ENCODE measurements at places on chromosomes 16 and 17.

DNA sequence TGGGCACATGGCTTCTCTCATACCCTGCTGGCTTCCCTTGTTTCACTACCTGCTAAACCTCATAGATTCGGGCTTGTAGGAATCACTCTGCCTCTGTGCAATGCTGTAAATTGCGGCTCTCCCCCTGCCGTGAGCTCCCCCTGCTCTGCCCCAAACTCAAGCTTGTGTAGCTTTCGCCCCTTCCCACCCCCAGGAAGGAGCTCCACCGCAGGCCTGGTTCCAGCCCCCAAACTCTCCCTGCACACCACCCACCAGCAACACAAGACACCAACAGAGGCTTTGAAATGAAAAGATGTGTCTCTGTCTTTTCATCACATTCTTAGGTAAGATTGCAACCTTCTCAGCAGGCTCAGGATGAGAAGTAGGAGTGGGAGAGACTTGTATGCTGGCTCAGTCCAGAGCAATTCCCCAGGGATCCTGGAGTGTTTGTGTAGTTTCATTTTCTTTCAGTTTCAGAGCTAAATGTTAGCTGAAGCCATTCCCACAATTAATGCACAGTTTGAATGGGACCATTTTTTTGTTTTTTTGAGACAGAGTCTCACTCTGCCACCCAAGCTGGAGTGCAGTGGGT lies 14.2 kb downstream of the CX3CL1 start:
- no peak for DNase-seq

DNA sequence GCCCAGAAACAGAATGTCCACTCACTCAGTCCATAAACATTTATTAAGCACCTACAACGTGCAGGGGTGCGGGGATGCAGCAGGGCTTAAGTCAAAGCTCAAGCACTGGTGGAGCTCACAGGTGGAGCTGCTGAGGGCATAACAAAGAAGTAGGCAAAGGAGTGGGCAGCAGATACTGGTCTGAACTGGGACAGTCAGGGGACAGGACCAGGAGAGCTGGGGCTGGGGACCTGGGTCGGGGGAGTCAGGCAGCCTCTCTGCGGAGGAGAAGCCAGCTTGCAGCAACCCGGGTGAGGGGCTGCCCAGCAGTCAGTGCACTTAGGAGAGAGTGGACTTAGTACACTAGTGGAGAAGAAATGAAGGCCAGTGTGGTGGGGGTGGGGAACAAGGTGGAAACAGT lies 10.0 kb upstream of the TNFRSF13B start:
- no peak for DNase-seq

DNA sequence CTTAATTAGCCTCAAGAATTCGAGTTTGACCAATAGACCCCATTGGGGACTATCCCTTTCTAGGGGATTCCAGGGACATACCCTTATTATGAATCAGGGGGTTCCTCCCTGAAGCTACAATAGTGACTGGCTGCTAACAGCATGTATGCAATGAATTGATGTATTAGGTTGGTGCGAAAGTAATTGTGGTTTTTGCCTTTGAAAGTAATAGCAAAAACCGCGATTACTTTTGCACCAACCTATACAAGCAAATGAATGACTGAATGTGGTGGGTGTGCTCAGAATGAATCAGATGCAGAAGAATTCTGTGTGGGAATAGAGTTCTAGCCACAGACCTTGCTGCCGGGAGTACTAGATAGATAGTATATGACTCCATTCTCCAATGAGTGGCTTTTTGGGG lies 76.7 kb downstream of the HLF start:
- no peak for DNase-seq

DNA sequence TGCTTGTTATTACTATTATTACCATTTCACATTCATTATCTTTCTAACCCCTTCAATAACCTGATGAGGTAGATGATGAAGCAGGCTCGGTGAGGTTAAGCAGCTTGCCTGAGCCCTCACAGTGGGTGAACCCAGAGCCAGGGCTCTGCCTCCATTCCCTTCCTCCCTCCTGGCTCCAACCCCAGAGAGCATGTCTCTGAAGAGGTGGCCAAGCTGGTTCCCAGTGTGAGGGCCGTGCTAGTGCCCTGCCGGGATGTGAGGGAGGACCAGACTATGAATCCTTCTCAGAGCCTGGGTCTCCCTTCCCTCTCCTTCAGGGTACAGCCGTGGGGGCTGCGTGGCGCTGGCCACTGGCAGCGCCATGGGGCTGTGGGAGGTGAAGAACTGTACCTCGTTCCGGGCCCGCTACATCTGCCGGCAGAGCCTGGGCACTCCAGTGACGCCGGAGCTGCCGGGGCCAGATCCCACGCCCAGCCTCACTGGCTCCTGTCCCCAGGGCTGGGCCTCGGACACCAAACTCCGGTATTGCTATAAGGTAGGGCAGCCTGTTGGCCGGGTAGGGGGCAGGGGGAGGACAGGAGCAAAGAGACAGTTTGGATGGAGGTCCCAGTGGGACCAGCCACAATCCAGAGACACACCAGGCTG lies 49.6 kb downstream of the MRC2 start:
- DNase-seq: no peak

GRCh38 chr16:67023689-67024088 lies 5.3 kb upstream of the CBFB start:
- DNase-seq: no peak

DNA sequence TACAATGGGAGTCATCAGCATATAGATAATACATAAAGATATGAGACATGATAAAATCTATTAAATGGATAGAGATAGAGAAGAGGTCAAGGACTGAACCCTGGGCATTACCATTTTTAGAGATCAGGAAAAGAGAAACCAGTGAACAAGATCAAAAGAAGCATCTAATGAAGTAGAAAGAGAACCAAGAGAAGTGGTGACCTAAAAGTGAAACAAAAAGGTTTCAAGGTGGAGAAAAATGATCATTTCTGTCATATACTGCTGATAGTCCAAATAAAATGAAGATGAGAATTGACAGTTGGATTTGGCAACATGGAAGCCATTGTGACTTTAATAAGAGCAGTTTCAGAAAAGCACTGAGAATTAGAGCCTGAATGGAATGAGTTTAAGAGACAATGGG lies 165.1 kb downstream of the PPM1E start:
- no peak for DNase-seq

GRCh38 chr17:72702998-72703397 lies 389.5 kb downstream of the SLC39A11 start:
- peak; percentile 49 for DNase-seq

- DNase-seq: no peak
These were observed 47.7 kb upstream of the ULK2 start for GRCh38 chr17:19915245-19915978.

DNA sequence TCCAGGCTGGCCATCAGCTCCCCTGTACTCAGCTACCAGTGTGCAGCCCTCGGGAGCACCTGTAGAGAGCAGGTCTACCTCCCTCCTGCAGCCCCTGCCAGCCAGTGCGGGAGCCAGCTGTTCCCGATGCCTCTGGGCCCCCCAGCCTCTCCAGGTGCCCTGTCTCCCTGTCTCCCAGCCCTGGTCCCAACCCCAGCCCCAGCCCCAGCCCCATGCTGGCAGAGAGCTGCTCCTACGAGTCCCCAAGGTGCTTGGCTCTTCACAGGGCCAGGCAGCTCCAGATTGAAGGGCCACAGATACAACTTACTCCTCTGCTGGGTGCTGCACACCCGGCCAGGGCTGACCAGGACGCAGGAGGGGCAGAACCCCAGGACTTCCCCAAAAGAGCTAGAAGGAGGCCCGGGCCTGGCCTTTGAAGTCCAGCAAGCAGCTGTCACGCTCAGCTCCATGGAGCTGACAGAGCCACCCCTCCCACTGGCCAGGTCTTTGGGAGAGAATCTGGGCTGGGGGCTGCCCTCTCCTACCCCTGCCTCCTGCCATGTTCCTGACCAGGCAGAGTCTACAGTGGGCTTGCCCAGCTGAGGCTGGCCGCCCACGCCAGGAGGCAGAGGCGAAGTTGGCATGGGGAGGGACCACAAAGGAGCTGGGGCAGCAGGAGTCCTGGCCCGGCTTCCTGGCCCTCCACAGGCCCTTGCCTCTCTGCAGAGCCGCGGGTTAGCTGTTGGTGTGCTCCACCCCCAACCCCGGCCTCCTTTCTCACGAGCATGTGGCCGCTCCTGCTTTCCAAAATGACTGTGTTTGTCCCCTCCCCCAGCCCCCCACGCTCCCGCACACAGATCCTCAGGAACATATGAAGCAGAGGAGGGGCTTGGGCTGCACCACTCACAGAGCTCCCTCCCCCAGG lies 9.5 kb upstream of the ADAM11 start:
- no peak for DNase-seq
